ENCODE measurements at places on chromosomes 7 and 10.

GRCh38 chr7:36062154-36062815 lies 90.8 kb upstream of the EEPD1 start:
- DNase-seq: no peak

DNA sequence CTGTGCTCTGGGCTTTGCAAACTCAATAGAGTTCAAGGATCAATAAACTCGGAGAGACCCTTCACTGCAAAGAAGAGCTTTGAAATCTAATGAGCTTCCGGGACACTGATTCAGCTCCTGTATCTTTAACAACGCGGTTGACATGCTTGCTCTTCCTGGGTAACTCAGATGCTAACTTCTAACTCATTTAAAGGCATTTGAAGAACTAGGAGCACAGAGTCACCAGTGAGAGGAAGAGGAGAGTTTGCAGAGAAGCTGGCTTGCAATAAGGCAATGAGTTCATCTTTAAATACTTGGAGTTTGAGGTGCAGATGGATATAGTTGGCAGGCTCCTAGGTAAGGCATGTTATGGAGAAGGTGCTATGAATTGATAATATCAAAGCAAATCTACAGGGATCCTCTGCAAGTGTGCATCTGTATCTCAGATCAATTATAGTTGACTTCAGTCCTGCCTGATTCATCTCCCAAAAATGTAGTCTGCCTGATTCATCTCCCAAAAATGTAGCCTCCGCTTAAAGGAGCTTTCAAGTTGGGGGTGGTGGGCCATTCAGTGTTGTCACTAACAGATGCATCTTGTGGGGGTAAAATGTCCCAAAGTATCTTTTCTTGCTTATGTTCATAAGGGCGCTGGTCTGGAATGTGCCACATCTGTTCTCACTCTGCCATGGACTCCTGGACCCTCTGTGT lies 182.5 kb upstream of the PRSS58 start:
- DNase-seq: no peak

- no peak for DNase-seq
Measured at GRCh38 chr7:110852156-110852940, 238.6 kb upstream of the LRRN3 start.

DNA sequence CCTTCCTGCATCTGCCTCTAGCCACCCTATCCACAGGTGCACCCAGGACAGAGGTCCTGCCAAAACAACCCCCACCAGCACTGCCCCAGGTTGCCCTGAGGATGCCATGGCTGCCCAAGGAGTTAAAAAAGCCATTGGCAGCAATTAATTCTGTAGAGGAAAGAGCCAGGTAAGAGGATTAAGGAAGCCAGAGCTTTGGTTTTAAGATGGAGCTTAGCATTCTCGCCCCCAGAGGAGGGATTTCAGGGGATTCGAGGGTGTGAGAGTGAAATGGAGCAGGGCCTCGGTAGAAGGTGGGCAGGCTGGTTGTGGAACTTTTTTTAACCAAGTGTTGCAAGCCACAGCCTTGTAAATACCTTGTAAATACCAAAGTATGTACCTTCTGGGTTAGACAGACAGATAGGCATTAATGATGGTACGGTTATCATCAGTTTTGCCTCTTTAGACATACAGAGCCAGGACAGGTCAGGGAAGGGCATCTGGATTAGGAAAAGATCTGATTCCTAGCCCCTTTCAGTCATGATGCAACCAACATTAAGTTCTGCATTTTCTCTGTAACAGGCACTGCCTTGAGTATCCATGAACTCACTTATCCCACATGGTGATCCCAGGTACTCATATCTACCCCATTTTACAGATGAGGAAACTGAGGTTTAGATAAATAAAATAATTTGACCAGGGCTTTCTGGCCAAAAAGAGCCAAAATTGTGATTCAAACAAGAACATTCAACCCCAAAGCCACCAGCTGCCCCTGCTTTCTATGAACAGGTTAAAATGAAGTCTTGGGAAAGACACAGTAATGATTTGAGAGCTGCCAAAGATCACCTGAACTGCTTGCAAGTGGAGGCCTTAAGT lies 120.7 kb upstream of the PPIF start:
- DNase-seq: no peak

- DNase-seq: no peak
Measured at GRCh38 chr7:117281562-117281961, 41.3 kb downstream of the WNT2 start.

DNA sequence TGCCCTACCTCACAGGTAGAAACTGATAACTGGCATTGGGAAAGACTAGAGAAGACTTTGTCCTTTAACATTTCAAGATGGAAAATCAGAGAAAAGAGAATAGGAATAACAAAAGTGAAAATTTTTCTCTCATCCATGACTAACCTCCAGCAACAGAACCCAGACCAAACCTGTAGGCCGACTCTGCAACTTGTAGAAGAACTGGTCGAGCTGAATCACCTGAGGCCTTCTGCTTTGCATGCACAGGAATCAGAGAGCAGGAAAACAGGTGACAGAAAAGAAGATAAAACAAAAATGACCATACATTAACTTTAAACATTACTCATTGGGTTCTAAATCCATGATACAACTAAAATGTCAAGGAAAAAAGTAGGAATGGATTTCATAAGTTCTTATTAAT lies 137.1 kb downstream of the SLC25A13 start:
- no peak for DNase-seq

- no peak for DNase-seq
Measured at GRCh38 chr7:46654546-46655443, 733.7 kb upstream of the IGFBP3 start.

DNA sequence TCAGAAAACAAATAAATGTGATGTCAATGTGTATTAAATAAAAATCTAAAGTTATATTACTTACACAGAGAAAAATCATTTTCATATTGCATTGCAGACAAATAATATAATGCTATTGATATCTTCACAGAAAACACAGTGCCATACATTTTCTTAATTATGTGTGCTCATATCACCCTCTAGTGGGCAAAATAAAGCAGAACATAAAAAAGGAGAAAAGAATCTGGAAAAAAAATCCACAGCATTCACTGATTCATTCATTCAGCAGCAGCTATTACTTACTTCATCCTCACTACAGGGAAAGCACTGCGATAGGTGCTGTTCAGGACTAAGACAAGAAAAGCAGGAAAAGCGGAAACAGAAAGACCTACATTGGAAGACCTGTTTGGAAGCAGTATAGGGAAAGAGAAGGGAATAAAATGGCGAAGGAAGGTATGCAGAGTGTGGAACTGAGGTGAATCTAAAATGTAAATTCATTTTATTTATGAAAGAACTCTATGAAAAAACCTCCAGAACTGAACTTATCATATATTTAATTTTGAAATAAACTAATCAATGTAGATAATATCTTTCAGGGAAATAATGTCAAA lies 73.2 kb downstream of the POT1 start:
- DNase-seq: no peak

DNA sequence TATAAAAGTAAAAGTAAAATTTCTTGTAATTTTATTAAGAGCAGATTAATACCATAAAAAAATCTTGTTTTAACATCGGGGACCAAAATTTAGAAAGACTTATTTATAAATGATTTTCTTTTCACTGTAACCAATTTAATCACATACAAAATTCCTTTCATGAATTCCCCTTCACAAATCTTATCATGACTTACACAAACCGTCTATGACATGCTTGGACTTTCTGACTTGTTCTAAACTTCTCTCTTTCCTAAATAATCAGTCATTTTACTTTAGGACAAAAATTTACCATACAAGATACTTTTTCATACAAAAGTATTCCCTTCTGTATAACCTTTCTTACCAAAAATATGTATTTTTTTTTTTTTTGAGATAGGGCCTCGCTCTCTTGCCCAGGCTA lies 9.3 kb downstream of the CROT start:
- no peak for DNase-seq

DNA sequence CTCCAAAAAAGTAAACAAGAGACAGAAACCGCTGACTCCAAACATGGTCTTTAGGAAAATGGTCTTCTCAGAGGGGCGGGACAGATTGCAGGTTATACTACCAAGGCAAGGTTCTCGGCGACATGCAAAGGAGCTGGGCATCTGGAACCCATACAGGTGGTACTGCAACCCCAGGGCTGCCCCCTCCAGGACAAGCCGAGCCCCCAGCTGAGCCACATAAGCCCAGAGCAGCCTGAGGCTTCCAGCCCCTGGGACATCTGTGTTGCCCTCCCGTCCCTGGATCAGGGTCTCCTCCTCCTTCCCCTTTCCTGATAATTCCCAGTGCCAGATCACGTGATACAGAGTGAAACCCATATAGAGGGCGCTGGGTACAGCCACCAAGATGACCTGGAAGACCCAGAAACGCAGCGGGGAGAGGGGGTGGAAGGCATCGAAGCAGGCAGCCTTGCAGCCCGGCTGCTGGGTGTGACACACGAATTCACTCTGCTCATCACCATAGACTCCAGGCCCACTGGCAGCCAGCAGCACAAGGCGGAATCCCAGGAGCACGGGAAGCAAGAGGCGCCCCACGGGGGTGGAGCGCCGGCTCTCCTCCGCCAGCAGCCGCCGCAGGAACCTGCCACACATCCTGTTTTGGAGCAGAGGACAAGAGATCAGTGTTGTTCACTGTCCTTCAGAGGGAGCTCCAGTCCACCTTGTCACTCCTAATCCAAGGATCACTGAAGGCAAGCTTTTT lies at the start of gene GJC3:
GJC3 (minus strand) TSS at position 627 of the 736 bp plus-strand sequence; CDS start at position 627, 0 bp downstream.
- peak; percentile 80 for DNase-seq

DNA sequence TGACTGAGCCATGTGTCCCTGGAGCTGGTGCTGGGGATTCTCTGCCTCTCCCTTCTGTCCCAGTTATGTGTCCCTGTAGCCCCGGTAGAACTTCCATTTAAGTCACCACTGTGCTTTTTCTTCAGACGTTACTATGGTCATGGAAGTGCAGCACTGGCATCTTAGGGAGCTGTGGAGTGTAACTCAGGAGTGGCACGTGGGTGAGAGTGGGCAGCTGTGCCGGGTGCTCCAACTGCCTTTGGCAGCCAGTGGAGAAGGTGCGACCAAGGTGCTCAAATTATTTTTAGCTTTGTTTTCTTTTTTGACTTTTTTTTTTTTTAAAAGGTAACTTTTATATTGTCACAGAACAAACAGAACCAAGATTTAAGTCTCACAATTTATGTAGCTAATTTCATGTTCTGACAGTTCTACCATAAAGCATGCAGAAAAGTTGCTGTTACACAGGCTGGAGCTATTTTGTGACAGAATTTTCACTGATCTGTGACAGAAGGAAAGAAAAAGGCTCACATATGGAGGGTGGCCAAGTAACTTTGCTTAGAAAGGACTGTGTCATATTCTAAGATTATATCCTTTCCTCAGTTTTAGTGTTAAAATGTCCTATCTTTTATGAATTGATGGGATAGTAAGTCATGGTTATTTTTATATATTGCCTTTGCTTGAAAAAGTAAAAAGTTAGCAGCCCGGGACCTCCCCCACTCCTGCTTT lies 73.9 kb downstream of the SH2D4B start:
- no peak for DNase-seq

DNA sequence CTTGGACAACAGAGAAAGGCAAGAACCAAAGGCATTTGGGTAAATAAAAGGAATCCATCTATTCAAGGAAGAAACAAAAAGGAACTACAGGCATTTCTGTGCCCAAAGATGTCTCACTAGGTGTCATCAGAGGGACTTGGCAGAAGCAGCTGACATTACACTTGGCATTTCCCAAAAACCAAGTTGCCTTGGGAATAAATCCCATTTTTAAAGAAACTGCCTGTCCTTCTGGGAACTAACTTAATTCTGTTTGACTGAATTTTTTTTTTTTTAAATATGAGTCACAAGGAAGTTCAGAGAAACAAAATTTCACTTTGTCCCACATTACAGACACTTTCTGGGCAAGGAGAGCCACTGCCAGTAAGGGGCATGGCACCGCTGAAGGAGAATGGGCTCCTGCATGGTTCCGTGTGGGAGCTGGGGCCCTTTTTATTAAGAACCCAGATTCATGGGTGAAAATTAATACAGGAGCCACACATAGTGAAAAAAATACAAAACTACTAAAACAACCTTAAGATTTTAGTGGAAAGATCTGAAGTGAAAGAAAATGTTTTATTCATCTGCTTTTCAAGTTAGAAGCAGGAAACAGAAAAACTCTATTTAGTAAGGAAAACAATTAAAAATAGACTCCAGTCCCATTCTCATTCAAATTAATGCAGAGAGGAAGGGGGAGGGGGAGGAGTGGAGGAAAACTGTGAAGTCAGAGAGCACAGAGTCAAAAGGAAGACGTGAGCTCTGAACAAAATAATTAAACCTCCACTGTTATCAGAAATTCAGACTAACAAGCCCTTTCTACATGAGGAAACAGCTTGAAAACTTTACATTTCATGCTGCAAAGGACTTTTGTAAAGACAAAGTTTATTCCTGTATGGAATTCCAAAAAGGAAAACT lies 118.4 kb upstream of the PDLIM1 start:
- DNase-seq: no peak

- no peak for DNase-seq
Measured at GRCh38 chr10:102001435-102002068, 54.4 kb downstream of the ARMH3 start.

- DNase-seq: peak; percentile 26
Measured at GRCh38 chr7:7969306-7970236, 975 bp downstream of the GLCCI1 start.

- no peak for DNase-seq
Measured at GRCh38 chr10:5497948-5498730, 1.2 kb downstream of the CALML5 start.

DNA sequence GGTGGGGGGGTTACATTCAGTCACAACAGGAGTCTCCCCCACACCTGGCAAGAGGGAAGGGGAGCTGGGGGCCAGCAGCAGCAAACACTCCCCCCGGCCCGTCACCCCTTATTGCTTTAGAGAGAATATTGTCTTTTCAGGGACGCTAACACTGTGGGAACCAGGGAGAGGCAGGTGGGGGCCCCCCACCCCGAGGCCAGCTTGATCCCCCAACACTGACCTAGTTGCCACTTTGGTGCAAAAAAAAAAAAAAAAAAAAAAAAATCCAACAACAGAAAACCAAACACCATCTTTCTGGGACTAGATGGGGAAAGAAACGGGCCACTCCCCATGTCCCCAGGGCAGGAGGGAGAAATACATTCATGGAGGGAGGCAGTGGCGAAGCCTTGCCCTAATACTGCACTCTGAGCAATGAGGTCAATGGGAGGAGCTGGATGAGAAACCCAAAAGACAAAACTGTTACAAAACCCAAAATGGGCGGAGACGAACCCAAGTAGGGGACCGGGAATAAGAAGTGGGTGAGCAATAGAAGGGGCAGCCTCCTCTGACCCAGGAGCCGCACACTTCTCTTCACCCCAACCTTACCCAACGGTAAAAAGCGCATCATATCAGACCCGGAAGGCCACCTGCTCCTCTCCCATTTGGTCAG lies 6.5 kb downstream of the GNB2 start:
- no peak for DNase-seq

DNA sequence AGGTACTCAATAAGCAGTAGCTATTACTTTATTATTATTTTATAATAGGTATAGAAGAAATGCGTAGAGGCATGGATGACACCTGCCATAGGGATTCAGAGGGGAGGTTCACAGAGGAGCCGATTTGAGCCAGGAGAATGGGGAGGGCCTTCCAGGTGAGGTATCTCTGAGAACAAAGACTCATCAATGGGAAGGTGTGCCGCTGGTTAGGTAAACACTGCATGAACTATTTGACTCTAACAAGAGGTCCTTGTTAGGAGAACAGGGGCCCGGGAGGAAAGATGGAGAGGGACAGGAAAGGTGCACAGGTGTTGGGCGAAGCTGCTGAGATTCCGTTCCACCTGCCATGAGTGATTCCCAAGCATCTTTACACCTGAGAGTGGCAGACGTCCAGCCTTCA lies 41.8 kb upstream of the TMEM273 start:
- DNase-seq: no peak

Data from heart left ventricle (tissue), 16 donors.